Gastrocnemius medialis (tissue), 4 donors: ENCODE measurements at places on chromosomes 1 and 21. TPM values are rescaled to one million over a fixed set of nuclear protein-coding genes. Genes with fewer than 3 reads are reported as not detected.

RNF186 gene
- total RNA-seq = not detected

SDF4 gene
- total RNA-seq = 75.7 TPM

MSH4 gene
- total RNA-seq = 0.15 TPM

OR6K3 gene
- total RNA-seq = not detected

HES3 gene
- not detected for total RNA-seq

POLR3C gene
- 25.0 TPM for total RNA-seq

CCDC181 gene
- 1.2 TPM for total RNA-seq

AMPD1 gene
- total RNA-seq = 93.4 TPM

ITLN2 gene
- total RNA-seq = not detected

FCGR3B gene
- 0.38 TPM for total RNA-seq

FLG2 gene
- total RNA-seq = not detected

FAM72C gene
- total RNA-seq = not detected

KCNE2 gene
- not detected for total RNA-seq

SPRTN gene
- total RNA-seq = 15.1 TPM

GJA4 gene
- 30.6 TPM for total RNA-seq

EFNA4 gene
- total RNA-seq = 0.87 TPM

JAM2 gene
- total RNA-seq = 3.3 TPM

LCE3E gene
- total RNA-seq = not detected

ACTL8 gene
- total RNA-seq = not detected

DENND1B gene
- 5.9 TPM for total RNA-seq

DIRAS3 gene
- total RNA-seq = 0.59 TPM

FBXO2 gene
- 20.8 TPM for total RNA-seq

VWA5B1 gene
- total RNA-seq = not detected

AGT gene
- total RNA-seq = 17.3 TPM

FAM177B gene
- total RNA-seq = not detected

CSF3R gene
- 6.1 TPM for total RNA-seq

RXFP4 gene
- total RNA-seq = not detected

ALDH4A1 gene
- total RNA-seq = 27.8 TPM

FCRL4 gene
- not detected for total RNA-seq
